ENCODE measurements at places on chromosomes 12 and 14.
A peak's percentile ranks its signal among the peaks of the same experiment; 100 is the strongest.

DNA sequence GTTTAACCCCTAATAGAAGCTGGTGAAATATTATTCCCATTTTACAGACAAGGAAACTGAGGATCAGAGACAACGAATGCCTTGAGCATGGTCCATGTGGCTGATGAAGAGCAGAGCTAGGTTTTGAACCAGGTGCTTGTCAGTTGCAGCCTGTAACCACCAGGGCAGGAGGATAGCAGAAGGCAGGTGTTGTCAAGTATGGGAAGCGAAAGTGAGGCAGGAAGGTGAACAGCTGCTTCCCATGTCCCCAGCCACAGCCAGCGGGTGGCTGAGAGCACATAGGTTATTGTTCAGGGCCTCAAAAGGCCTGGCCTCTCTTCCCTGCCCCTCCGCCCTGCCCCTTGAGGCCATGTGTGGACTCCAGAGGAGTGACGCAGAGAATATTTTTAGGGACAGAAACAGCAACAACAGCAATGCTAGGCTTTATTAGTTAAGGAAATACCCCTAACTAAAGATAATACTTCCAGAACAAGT, 39.6 kb downstream of the IQSEC3 start:
- DNase-seq: no peak

- no peak for DNase-seq
Observed at GRCh38 chr12:29041621-29042020, 107.5 kb upstream of the FAR2 start.

GRCh38 chr14:72027061-72027460, 94.8 kb downstream of the RGS6 start:
- no peak for DNase-seq

GRCh38 chr14:81246461-81247270, 25.9 kb upstream of the GTF2A1 start:
- no peak for DNase-seq

- no peak for DNase-seq
Observed at GRCh38 chr12:76201758-76202157, 117.3 kb upstream of the NAP1L1 start.

DNA sequence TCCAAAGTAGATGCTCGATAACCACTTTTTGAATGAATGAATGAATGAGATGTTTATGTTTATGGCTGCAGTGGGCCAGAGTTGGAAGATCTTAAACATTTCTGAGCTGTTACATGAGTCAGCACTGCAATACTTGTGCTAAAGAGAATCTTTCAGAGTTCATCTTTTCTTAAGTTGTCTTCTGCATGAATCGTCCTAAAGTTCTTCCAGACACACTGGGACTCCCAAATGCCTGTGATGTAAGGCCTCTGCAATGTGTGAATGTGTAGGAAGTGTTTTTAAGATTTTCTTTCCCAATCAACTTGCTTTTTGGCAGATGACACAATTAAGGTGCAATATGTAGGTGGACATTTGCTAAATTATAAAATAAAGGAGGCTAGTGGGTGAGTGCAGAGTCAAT, 50.3 kb upstream of the TRIM9 start:
- DNase-seq: no peak

DNA sequence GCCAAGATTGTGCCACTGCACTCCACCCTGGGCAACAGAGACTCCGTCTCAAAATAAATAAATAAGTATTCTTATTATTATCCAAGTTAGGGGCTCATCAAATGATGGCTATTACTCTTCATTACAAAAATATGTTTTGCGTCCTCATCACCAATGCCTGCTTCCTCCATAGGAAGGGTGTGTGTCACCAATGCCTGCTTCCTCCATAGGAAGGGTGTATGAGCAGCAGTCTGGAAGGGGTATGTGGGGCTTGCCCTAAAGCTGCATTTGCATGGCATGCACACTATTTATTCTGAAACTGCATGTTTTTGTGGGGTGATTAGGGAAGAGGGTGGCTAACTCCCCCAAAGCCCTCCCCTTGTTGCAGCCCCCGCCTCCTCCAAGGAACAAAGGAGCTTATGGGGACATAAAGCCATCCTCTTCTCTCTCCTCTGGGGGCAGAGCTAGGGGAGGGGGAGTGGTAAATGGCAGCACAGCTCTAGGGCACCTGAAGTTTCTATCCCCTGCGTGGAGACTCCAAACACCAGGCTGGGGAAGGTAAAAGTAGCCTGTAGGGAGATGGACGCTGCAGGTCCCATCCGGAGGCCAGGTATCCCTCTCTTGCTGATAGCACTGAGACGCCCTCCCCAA, 1.3 kb downstream of the CAMKK2 start:
- DNase-seq: no peak

GRCh38 chr12:75294336-75294735, 35.8 kb downstream of the CAPS2 start:
- no peak for DNase-seq

GRCh38 chr12:7144414-7145120, 14.4 kb downstream of the CLSTN3 start:
- no peak for DNase-seq

DNA sequence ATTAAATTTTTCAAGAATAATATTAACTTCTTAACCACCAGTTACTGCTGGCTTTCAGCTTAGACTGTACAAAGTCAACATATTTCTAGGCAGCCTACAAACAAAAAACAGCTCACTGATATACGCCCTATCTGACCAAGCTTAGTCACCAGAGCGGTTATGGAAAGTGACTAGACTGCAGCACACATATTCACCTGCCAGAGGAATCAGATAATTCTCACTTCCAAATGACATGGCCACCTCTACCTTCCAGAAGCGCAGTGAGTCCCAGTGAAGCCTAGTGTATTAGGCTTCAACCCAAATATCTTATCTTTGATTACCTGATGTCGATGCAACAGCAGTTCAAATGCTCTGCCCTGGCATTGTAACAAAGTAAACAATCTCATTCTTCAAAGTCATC, 8.5 kb downstream of the STXBP6 start:
- DNase-seq: no peak

DNA sequence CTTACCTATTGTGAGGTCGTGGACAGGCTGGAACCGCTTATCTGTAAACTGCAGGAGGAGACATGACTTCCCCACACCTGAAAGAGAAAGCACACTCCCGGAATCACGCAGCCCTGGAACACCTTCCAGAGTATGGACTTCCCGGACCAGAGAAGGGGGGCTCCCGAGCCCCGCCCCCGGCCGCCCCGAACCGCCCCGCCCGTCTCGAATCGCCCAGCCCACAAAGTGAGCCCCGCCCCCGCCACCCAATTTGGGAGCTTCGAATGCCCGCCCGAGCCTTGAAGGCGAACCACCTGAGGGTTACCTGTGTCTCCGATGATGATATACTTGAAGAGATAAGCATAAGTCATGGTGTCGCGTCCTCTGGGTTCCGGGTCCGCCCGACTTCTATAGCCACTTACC, 235 bp downstream of the RAB2B start:
- DNase-seq: peak; percentile 71

DNA sequence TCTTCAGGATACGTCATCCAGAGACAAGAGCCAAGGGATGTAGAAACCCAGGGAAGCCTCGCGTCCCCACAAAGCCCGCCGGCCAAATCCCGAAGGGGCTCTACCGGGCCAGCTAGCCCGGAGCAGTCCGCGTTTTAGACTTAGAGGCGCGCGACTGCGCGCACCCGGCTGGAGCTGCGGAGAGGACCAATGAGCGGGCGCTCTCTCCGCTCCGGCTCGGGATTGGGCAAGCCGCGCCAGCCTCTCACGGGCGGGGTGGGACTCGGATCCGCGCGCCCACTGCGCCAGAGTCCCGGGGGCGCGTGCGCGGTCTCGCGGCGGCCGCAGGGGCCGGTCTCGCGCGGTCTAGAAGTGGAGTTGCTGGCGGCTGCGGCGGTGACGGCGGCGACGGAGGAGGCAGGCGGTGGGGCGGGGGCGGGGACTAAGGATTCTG, 241 bp upstream of the PALS1 start:
- peak; percentile 71 for DNase-seq

- DNase-seq: no peak
Observed at GRCh38 chr14:99137913-99138571, 134.0 kb downstream of the BCL11B start.

GRCh38 chr14:21347201-21347600, 36.6 kb downstream of the SUPT16H start:
- no peak for DNase-seq

DNA sequence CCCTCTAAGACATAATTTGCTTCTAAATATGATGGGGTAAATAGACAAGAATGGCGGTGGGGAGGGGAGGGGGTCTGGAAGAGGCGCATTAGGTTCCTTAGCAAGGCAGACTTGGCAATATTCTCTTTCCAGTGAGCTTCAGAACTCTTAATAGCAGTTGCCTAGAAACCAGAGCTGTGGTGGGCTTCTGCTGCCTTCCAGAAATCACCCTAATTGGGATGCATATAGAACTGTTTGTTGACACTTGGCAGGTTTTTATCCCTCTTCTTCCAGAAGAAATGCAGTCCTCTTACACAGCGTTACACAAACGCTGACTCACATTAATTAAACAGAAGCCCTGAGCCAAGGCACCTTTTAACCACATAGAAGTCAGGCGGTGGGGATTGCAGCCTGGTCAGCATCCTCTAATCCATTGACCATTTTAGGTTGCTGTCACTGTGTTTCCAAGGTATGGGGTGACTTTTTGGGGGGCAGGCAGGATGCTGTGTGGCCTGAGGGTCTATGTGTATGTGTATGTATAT, 114.1 kb downstream of the CCDC60 start:
- no peak for DNase-seq

DNA sequence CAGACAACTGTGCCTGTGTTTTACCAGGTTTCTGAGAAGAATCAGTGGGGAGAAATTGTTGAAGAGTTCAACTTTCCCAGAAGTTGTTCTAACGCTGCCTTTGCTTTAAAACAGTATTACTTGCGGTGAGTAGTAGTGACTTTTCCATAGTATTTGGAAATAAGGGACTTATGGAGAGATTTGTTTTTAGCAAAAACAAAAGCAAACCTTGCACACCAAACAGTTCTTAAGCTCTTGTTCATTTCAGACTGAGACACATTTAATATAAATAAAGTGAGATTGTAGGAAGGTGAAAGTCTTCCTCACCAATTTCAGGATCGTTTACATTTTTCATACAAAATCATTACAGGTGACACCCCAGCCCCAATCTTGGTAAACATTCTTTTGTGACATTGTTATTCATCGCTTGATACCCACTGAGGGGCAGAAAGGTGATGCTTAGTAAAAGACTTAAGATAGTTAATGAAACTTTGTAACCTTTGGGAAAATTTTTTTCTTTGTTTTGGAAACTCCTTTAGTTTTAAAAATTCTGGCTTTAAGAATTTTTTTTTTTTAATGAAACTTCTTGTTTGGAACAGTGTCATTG, 1.8 kb downstream of the ARID2 start:
- DNase-seq: no peak

DNA sequence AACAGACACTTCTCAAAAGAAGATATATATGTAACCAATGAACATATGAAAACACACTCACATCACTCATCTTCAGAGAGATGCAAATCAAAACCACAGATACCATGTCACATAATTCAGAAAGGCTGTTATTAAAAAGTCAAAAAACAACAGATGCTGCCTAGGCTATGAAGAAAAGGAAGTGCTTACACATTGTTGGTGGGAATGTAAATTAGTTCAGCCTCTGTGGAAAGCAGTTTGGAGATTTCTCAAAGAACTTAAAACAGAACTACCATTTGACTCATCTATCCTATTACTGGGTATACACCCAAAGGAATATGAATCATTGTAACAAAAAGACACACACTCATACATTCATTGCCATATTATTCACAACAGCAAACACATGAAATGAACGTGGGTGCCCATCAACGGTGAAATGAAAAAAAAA, 35.1 kb downstream of the EIF2S3B start:
- DNase-seq: no peak

GRCh38 chr14:71988939-71989338, 56.7 kb downstream of the RGS6 start:
- no peak for DNase-seq

DNA sequence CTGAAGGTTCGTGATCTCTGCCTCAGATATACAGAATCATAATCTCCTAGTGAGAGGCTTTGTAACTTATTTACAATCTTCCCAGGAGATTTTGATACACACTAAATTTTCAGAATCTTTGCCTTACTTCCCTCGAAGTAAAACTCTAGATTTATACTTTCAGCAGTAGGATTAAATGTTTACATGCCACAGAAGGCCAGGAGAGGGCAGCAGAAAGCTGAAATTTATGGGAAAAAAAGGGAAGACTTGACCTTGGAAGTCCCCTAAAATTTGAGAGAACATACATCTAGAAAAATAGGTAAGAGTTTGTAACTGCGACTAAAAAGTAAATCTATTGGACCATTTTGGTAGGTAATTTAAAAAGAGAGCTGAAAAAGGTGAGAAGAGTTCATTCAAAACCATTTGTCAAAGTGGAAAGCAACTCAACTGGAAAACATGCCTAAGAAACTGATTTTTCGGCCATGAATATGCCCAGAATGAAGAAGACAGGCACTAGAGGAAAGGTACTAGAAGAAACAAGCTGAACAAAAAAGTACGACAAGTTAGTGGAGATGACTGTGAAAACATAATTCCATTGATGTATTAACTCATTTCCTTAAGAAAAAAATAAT, 242.0 kb upstream of the MDGA2 start:
- DNase-seq: no peak

- no peak for DNase-seq
Observed at GRCh38 chr14:36818794-36819384, 157.2 kb downstream of the PAX9 start.

GRCh38 chr14:33782923-33783322, 168.0 kb downstream of the EGLN3 start:
- no peak for DNase-seq

DNA sequence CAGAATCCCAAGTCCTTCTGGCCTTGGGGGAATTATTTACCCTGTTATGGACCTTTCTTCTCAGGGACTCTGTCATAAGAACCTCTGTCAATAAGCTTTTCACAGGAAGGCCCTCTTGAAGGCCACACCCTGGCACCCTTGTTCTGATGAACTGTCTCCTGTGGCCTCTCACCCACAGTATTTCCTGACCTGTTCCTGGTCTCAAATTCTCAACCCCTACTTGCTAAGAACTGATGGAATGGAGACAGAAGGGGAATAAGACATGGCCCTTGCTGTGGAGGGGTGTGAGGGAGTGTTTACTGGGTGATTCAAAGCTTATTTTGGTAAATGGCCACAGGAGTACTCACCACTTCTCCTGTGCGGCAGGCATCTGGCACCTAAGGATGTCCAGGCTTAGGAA, 1082.9 kb downstream of the BCL11B start:
- no peak for DNase-seq

- no peak for DNase-seq
Observed at GRCh38 chr14:102708494-102708893, 68.8 kb upstream of the TRAF3 start.

GRCh38 chr12:18703911-18704310, 33.9 kb downstream of the PLCZ1 start:
- no peak for DNase-seq

- no peak for DNase-seq
Observed at GRCh38 chr12:58387199-58387598, 445.8 kb downstream of the ATP23 start.

DNA sequence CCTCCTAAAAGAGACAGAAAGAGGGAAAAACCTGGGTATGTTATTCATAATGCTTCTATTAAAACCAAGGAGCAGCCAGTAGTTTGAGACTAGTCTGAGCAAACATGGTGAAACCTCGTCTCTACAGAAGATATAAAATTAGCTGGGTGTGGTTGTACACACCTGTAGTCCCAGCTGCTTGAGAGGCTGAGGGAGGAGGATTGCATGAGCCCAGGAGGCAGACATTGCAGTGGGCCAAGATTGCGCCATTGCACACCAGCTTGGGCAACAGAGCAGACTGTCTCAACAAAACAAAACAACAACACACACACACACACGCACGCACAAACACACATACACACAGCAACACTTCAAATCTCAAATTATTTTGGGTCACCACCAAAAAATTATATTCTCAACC, 27.8 kb downstream of the HECTD4 start:
- DNase-seq: no peak
